ENCODE measurements at places on chromosomes 4 and X. TPM values are rescaled to one million over a fixed set of nuclear protein-coding genes. Genes with fewer than 3 reads are reported as not detected.

Gene KLHL4
- total RNA-seq: 22.4 TPM

Gene HSFX3
- not detected for total RNA-seq

GRCh38 chr4:8614365-8615193 is 22.0 kb downstream of the CPZ start:
- DNase-seq: no peak

GRCh38 chrX:132875650-132876522 is 82.5 kb downstream of the HS6ST2 start:
- peak; percentile 40 for DNase-seq
